NCI-H460 (cell line): ENCODE measurements at places on chromosomes 4 and X.

- no peak for DNase-seq
Observed at GRCh38 chr4:184506527-184507121, 32.3 kb upstream of the IRF2 start.

DNA sequence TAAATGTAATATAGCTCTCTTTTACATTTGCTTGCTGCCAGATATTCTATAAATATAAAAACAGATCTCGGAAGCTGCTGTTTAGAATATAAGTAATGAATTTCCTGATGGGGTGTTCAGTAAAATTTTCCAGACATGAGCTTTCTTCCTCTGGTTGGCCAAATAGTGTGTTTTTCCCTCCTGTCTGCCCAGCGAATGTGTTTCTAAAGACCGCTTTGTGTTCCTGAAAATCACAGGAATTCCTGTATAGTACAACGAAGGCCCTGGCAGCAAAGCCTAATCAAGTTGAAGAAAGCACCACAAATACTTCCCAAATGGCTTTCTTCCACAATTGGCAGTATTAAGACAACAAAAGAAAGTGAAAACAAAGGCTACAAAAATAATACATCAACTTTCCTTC lies 494.1 kb downstream of the INPP4B start:
- DNase-seq: no peak

- DNase-seq: peak; percentile 48
Observed at GRCh38 chr4:139530833-139531427, 25.1 kb downstream of the SETD7 start.

DNA sequence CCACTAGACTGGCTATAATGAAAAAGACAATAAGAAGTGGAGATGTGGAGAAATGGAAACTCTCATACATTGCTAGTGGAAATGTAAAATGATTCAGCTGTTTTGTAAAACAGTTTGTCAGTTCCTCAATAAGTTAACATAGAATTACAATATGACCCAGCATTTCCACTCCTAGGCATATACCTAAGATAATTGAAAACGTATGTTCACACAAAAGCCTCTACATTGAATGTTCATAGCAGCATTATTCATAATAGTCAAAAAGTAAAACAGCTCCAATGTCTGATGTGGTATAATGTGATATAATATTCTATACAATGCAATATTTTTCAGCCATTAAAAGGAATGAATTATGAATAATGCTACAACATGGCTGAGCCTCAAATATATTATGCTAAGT lies 10.2 kb downstream of the EDA start:
- no peak for DNase-seq

DNA sequence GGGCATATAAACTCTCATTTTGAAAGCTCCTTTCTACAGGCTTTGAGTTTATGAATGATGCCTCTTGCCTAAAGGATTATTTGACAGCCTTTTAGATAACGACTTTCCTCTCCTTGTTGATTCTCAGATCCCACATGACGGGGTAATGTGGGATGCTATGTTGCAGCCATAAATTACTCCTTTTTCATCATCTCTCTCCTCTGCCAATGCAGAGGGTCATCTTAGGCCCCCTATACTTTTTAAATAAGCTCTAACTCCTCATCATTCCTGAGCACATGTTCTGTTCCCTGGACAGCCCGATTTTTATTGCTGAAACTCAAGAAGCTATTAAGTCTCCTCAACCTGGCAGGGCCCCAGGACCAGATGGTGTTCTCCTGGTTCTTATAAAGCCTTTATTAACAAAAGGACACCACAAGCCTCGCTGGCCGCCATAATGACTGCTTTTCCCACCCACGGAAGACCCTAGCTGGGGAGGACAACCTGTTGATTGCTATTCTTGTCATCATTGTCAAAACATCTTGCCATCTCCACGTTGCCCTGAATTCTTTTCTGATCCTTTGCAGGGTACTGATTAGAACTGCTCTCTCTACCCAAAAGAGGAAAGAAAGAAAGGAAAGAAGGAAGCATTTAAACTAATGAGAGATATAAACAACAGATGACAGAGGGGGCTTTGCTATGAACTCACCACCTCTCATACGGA lies 150.7 kb downstream of the DHX15 start:
- DNase-seq: no peak

GRCh38 chr4:53780736-53781400 lies 189.6 kb upstream of the LNX1 start:
- no peak for DNase-seq

GRCh38 chr4:137531168-137531985 lies 917 bp downstream of the PCDH18 start:
- no peak for DNase-seq

- no peak for DNase-seq
Observed at GRCh38 chr4:1427010-1427409, 20.8 kb upstream of the NKX1-1 start.

DNA sequence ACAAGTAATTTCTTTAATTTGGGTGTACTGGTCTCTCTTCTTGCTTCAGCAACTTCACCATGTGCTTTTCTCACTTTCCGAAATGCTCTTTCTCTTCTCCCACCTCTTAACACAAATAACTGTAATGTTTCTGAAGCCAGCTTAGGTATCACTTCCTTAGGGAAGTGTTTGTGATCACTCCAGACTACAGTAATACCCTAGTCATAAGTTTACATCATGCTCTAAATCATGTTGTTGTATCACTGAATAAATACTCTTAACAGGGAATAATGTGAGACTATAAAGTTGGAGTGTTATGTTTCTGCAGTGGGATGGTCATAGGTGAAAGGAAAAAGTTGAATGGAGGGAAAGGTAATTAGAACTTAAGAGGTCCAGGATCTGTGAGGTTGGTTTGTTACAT lies 712.3 kb downstream of the C4orf33 start:
- DNase-seq: no peak

DNA sequence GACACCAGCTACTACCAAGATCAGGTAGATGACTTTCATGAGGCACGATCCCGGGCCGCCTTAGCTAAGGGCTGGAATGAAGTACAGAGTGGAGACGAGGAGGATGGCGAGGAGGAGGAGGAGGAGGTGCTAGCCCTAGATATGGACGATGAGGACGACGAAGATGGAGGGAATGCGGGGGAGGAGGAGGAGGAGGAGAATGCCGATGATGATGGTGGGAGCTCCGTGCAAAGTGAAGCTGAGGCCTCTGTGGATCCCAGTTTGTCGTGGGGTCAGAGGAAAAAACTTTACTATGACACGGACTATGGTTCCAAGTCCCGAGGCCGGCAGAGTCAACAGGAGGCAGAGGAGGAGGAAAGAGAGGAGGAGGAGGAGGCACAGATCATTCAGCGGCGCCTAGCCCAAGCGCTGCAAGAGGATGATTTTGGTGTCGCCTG lies 481 bp downstream of the UTP3 start:
- DNase-seq: no peak

DNA sequence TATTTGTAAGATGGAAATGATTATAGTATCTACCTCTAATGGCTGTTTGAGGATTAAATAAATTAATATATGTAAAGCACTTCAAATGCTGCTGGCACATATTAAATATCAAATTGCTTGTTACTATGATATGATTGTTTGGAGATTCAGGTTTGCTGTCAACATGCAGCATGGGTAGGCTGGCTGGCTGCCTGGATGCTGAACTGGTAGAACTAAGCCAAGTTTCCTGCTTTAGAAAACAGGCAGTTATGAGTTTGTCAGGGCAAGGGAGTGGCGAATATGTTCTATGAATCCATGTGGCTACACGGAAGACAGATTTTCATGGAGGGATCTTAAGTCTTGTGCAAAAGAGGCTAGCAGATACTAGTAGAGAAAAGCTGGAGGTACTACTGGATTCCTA lies 239.6 kb downstream of the GBA3 start:
- no peak for DNase-seq

DNA sequence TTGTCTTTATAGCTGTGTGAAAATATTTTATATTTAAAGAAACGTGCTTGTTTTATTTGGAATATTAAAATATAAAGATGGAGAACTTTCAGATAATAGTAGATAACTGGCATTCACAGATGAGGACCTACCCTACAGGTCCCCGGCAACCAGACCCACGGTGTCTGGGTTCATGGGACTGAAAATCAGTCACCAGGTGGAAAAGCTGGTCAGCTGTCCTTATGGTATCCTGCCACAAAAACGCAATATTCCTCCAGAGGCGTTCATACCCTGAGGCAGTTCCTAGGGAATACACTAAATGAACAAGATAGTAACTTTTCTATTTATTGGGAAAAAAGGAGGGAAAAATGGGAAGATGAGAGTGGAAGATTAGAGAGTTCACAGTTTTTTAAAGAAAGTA lies 1.2 kb downstream of the TLR6 start:
- no peak for DNase-seq

GRCh38 chrX:13048280-13048679 lies 3.9 kb upstream of the FAM9C start:
- DNase-seq: no peak

DNA sequence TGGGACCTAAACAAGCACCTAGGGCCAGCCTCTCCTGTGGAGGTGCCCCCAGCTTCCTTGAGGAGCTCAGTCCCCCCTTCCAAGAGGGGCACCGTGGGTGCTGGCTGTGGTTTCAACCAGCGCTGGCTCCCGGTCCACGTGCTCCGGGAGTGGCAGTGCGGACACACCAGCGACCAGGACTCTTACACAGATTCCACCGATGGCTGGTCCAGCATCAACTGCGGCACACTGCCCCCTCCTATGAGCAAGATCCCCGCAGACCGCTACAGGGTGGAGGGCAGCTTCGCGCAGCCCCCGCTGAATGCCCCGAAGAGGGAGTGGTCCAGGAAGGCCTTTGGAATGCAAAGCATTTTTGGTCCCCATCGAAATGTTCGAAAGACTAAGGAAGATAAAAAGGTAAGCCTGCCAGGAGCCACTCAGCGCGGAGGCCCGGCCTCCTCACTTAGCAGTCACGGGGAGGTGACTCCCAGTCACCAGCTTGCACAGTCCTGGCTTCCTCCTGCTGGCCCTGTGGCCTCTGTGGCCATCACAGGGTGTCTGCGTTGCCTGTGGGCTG lies 24.9 kb downstream of the RGS12 start:
- no peak for DNase-seq

- DNase-seq: no peak
Observed at GRCh38 chrX:20397587-20397986, 130.9 kb upstream of the RPS6KA3 start.

DNA sequence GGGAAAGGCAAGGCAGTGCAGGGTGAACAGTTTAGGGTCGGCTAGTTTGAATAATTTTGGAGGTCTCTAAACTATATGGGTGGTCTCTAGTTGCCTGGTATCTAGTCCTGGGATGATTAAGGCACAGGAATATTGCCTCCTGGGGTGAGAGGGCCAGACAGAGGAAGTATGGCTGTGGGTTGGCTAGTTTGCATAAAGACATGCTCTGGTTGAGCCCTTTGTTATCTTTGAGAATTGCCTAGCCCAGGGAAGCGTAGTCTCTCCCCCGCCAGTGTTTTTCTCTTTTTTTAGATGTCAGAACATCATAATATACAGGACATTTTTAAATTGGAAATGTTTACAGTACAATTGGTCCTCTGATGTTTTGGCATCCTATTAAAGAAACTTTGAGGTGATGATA lies 163.5 kb downstream of the PWWP3B start:
- no peak for DNase-seq

- peak; percentile 50 for DNase-seq
Observed at GRCh38 chr4:8537041-8537461, 43.1 kb upstream of the GPR78 start.

DNA sequence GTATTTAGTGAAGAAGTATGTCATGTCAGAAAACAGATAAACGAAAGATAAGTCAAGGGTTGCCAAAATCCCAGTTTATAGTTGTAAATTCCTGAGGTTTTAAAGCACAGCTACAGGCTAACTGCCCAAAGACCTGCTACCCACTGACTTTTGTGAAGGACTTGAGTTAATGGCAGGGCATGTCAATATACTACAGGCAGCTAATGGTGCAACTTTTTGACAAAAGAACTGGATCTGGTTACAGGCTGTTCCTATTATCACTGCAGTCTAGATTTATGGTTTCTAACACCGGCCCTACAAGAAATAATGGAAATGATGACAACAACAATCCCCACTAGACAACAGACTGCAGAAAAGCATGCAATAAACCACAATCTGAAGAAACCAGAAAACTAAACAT lies 6.4 kb downstream of the SCML2 start:
- DNase-seq: no peak

GRCh38 chr4:65646136-65646535 lies 24.2 kb downstream of the EPHA5 start:
- DNase-seq: no peak

DNA sequence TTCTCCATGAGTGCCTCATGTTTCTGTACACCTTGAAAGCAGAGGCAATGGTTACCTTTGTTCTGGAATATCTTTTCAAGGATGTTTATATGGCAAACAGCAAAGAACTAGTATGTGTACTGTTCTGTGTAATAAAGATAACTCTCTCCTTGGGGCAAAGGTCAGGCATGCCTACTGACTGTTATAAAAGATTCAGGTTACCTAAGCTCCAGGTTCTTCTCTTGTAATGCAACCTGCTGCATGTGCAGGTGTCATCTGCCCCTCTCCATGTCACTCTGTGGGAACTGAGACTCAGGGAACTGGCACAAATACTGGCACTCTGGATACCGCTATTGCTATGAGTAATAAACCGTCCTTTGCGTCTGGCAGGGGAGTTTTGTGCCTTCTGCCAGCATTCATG lies 5.4 kb upstream of the TRPC3 start:
- DNase-seq: no peak

DNA sequence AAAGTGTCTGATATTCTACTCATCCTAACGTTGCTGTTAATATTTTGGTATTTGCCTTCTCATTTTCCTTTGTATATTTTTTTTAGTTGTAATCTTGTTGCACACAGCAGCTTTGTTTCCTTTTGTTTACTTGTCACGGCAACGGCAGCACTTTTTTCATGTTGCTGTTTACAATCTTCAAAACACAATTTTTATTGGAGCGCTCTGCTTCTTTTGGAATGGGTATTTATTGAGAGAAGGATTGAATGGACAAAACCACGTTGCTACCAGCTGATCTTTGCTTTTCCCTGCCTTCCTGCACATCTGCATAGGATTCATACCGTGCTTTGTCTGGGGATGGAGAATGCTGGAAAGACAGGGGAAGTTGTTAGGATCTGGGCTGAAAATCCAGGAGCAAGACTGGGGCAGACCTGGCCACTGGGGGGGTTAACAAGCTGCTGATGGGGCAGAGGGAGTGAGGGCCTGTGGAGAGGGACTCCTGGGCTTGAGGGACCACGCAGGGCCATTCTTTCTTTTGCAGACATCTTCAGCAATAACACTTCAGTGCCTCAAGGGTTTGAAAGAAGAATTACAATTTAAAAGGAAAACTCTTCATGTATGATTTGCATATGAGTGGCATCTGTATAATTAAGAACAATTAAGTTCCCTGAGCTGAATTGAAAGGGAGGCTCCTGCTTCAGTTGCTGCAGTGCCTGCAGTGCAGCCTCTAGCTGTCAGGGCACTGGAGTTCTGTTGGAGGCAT lies 69.8 kb downstream of the TMEM131L start:
- DNase-seq: no peak

- no peak for DNase-seq
Observed at GRCh38 chrX:44245733-44246132, 97.7 kb downstream of the EFHC2 start.

DNA sequence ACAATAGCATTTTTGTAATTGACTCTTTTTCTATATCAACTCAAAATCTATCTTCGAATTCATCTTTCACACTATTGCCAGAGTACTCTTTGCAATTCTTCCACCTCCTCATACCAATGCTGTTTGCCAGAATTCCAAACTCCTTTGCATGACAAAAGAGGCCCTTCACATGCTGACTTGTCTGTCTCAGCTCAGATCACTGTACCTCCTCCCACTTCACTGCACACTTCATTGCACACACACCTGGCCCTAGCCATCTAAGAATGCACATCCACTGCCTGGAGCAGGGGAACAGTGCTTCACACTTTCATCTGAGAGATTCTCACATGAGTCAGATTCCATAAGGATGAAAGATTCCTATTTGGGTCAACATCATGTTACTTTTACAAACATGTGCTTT lies 56.5 kb downstream of the PRDM5 start:
- DNase-seq: no peak

GRCh38 chrX:42151808-42152207 lies 228.5 kb upstream of the CASK start:
- no peak for DNase-seq
